ENCODE measurements at places on chromosomes 13 and 19.

GRCh38 chr13:106570299-106570852 is 2.4 kb upstream of the ARGLU1 start:
- peak; percentile 29 for DNase-seq

DNA sequence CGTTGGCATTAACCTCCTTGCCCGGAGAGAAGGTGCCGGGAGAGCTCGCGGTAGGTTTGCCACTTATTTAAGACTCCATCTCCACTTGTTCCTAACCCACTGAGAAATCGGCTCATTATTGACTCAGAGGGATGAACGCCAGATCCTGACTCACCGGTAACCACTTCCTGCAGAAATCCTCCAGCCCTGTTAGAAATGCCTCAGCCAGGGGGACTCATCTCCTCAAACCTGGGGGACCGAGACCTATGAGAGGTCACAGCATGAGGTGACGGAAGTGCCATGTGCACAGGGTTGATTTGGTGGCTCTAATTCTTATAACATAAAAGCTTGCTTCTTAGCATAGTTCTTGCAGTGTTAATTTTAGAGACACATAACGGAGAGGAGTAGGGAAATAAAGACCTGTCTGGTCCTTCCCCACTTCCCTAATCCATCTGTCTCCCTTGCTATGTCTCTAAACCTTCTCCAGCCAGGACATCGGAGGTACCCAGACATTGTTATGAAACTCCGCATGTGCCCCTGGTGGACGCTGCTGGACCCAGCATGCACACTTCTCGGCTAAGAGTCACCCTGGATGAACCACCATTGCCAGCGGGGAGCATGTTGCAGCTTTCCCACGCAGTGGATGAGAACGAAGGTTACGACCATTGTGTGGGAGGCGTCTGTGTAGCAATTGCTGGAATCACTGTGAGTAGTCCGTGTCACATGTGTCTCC is 158.9 kb downstream of the EFNB2 start:
- DNase-seq = no peak

- DNase-seq = no peak
These were observed 45.1 kb downstream of the ALOX5AP start for GRCh38 chr13:30780338-30780981.

DNA sequence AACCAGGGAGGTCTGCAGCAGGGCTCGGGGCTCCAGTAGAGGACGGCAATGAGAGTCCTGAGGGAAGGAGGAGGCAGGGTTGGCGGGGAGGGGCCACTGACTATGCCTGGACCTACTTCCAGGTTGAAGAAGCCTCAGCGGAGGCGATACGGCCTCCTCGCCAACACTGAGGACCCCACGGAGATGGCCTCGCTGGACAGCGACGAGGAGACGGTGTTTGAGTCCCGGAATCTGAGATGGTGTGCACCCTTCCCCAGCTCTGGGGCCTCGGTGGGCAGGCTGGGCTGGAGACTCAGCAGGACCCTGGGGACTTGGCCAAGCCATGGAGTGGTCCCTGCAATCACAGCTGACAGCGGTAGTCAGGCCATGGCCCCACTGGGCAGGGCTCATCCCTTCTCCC is 1.7 kb downstream of the FAM174C start:
- no peak for DNase-seq

GRCh38 chr19:55907746-55908145 is 24.4 kb downstream of the NLRP13 start:
- DNase-seq = no peak

GRCh38 chr19:16309643-16310042 is 15.0 kb upstream of the KLF2 start:
- no peak for DNase-seq

DNA sequence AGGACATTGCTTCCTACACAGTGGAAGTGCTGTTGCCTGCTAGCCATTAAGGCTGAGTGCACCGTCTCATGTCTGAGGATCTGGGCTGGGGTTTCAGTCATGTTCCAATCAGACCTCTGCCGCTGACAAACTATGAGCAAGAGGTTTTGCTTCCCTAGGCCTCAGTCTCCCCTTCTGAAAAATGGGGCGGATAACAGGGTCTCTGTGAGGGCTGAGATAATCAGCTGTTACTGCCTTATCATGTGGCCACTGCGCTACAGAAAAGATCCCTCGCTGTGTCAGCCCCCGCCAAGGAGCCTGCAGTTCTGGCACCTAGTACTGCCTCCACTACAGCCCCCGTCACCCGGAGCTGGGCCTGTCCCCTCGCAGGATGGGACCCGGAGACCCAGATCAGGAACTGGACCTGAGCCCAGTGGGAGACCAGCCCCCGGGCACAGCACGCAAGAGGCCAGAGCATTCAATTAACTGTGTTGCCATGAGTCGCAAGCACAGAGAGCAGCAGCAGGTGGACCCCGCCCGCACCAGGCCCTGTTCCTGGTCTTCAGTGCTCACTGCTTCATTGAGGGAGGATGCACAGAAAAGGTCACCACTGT is 3.0 kb upstream of the PNKP start:
- DNase-seq = no peak

GRCh38 chr19:7226739-7227138 is 67.5 kb downstream of the INSR start:
- no peak for DNase-seq
